EL (cell line): ENCODE measurements at places on chromosomes 16 and 17.

DNA sequence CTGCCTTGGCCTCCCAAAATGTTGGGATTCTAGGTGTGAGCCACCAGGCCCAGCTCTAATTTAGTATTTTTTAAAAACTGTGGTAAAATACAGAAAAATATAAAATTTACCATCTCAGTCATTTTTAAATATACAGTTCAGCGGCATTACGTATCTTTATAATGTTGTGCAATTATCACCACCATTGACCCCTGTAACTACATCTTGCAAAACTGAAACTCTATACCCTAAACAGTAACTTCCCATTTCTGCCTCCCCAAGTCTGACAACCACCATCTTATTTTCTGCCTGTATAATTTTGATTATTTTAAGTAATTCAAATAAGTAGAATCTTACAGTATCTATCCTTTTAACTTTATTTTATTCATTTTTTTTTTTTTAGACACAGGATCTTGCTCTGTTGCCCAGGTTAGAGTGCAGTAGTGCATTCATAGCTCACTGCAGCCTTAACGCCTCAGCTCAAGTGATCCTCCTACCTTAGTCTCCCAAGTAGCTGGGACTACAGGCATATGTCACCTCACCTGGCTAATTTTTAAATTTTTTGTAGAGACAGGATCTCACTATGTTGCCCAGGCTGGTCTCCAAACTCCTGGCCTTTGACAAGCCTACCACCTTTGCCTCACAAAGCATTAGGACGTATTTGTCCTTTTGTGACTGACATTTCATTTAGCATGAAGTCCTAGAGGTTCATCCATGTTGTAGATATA, 10.9 kb upstream of the GGA2 start:
- no peak for DNase-seq

- DNase-seq = peak; percentile 72
Measured at GRCh38 chr16:50396761-50397535, 28.2 kb upstream of the BRD7 start.

DNA sequence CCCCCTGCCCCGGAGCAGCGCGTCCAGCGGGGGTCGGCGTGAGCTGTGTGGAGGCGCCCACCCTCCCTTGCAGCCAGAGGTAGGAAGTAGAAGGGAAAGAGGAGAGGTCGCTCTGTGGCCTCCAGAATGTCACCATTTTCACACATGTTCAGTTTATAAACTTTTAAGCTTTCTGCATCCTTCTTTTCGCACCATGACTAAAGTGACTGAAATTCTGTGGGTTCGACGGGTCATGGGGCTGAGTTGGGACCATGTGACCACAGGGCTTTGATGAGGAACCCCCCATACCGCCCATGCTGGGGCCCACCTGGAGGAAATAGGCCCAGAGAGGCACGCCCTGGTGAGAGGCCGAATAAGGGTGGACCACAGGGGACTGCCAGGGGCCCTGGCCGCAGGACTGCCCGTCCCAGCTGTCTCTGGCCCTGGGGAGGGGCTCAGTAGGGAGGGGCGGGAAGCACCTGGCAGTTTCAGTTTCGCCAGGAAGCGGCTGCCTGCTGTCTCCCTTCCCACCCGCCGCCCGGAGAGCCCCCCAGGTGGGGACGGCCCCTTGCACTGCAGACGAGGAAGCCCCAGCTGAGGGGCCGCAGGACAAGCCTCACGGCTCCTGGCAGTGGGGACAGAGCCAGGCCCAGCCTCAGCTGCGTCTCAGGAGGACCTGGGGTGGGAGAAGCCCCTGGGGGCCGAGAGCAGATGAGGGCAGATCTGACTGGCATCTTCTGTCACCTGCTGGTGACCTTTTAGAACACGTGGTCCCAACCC, 9.0 kb downstream of the CBFA2T3 start:
- DNase-seq = no peak

DNA sequence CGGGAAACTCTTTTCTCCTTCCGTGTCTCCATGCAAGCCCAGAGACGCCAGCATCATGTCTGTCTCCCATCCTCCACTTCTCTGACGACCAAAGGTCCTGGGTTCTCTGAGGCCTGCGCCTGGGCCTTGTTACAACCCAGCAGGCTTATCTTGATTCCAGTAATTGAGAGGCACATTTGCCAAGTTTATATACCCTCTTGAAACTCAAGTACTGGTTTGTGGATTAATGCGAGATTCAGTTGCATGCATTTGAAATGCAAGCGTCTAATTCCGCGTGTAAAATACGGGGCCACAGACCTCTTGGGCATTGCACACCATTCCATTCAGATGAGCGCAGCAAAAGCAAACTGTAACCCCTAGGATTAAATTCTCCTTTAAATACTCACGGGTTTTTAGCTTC, 28.7 kb upstream of the CRISPLD2 start:
- no peak for DNase-seq

DNA sequence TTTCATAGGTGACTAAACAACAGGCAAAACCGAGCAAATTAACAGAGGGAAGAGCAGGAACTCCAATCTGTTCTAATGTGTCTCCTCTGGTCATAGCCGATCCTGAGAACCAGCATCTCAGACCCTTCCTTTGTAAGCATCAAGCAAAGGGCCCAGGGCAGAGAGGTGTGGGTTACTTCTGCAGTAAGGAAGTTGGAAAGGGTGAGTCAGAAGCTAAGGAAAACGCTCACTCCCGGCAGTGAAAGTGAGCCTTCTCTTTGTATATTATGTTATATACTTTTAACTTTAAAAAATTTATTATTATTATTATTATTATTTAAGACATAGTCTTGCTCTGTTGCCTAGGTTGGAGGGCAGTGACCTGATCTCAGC, 77.7 kb downstream of the MRM3 start:
- DNase-seq = peak; percentile 45

GRCh38 chr17:66313325-66313724, 10.9 kb downstream of the PRKCA start:
- no peak for DNase-seq

GRCh38 chr17:30926516-30926915, 4.8 kb downstream of the ADAP2 start:
- no peak for DNase-seq

DNA sequence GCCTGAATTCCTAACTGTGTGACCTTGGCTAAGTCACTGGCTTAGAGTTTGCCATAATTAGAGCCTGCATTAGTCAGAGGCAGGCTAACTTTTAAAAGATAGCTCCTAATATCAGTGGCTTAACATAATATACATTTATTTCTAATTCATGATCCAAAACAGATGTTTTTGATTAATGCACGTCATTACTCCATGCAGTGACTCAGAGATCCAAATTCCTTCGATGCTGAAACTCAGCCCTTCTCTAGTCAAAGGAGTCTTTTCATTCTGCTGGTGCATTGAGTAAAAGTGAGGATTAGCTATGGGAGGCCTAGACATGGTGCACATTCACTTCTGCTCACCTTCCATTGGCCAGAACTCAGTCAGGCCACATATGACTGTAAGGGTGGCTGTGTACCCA, 49.8 kb downstream of the IRX3 start:
- peak; percentile 74 for DNase-seq

DNA sequence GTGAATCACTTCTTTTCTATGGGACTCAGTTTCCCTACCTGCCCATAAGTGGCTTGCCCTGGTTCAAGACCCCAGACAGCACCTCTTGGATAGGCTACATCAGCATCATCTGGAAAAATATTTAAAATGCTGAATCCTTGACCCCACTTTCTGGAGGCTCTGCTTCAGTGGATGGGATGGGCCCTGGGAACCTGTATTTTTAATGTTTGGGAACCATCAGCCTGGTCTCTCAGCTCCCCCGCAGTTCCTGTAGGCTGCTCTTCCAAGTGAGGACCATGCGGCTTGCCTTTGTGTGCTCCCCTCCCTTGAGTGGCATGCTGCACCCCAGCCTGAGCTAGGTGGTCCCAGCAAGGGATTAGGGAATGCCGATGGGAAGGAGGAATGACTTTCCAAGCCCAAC, 68.3 kb upstream of the CRHR1 start:
- DNase-seq = no peak

- DNase-seq = no peak
Measured at GRCh38 chr16:83021045-83021444, 394.3 kb downstream of the CDH13 start.

DNA sequence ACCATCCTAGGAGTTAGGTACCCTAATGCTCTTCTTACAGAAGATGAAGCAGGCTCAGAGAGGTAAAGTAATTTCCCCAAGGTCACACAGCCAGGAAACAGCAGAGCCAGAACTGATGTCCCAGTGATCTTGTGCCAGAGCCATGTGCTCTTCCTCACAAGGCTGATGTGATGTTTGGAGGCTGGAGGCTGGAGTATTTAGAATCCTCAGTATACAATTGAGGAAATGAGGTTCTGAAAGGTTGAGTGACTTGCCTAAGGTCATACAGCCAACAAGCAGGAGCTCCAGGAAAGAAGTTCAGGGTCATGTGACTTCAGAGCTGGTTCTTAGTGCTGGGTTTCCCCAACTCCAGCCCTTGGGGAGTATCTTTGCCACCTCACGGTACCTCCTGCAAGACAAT, 18.5 kb downstream of the ITPRIPL2 start:
- no peak for DNase-seq

- DNase-seq = peak; percentile 80
Measured at GRCh38 chr17:66255112-66255511, 25.9 kb upstream of the APOH start.

DNA sequence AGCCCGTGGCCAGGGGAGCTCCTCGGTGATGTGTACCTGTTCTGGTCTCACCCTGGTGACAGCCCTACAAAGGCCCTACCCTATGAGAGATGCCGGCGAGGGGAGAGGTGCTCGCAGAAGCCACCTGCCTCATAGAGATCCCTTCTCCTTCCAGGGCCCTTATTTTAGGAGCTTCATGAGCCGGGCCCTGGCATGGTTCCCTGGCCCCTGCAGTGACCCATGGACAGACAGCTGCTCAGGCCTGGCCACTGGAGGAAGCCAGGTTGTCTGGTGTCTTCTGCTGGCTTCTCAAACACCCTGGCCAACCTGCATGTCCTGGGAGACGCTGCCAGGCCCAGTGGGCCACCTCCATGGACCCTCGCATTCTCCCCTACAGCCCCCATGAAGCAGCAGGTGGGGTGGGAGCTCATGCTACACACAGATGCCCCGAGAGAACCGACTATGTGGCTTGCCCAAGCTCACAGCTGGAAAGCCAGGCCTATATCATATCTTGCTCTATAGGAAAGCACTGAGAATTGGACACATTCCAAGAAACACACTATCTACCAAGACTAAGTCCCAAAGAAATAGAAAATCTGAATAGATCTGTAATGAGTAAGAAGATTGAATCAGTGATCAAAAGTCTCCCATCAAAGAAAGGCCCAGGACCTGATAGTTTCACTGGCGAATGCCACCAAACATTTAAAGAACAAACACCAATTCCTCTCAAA, 7.2 kb upstream of the AATK start:
- no peak for DNase-seq

DNA sequence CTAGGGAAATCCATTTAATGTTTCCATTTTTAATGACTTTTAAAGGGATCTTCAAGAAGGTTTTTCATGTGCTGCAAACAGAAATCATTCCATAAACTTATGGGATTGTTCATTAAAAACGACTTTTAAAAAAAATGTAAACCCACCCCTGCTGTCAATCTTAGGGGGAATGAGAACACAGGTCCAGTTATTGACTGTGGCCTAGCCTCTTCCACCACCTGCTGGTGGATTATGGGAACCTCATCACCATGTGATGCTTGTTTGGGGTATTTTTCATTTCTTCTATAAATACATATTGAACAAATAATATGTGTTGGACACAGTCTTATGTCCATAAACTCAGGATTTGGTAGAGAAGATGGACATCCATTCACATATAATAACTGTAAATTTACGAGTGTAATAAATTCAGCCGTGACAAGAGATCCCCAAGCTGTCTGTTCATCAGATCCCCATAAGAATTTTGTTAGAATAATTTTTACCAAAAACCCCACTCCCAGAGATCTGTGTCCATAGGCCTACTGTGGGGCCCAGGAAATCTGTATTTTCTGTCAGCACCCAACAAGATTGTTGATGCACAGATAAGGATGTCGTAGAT, 42.0 kb upstream of the TMC5 start:
- peak; percentile 40 for DNase-seq

GRCh38 chr17:5065227-5065744, 13.0 kb upstream of the ZFP3 start:
- DNase-seq = no peak

- no peak for DNase-seq
Measured at GRCh38 chr16:79833559-79833958, 233.0 kb upstream of the MAF start.

GRCh38 chr17:79949656-79950209, 85.9 kb downstream of the TBC1D16 start:
- no peak for DNase-seq

DNA sequence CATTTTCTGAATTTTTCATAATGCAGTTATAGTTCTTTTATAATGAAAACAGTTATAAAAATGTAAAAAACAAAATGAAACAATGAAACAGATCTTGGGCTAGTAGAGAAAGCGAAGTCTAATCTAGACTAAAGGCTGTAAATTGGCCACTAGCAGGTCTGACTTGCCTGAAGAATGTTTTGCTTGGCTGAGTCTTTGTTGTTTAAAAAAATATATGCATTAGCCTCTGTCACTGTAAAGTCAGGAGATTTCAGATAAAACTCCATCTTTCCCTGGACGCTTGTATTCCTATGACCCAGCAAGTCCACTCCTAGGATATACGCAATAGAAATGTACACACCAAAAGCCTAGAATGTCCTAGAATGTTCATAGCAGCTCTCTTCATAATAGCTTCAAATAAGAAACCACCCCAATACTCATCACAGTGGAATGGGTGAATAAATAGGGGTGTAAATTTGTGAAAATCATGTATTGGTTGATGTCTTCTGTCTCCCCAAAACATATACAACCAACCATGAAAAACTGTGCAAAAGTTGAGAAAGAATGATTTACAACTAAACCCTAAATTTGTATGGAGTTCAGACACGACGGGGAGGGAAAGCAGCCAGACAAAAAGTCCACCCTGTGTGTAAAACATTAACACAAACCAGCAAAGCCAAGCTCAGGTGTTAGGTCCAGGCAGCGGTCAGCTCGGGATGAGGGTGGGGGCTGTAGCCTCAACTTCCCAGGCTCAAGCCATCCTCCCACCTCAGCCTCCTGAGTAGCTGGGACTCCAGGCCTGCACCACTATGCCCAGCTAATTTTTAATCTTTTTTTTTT, 37.7 kb upstream of the MEAK7 start:
- peak; percentile 36 for DNase-seq

DNA sequence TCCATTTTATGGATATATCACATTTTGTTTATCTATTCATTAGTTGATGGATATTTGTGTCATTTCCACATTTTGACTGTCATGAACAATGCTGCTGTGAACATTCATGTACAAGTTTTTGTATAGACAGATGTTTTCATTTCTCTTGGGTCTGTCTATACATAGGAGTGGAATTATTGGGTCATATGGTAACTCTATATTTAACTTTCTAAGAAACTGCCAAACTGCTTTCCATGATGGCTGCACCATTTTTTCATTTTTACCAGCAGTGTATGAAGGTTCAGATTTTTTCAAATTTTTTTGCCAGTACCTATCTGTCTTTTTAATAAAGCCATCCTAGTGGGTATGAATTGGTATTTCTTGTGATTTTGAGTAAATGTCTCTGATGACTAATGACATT, 15.5 kb downstream of the NFAT5 start:
- DNase-seq = no peak

GRCh38 chr16:81185416-81185815, 53.1 kb upstream of the BCO1 start:
- no peak for DNase-seq

- no peak for DNase-seq
Measured at GRCh38 chr17:10042589-10043244, 137.6 kb upstream of the RCVRN start.
